SK-MEL-5 (cell line): ENCODE measurements at places on chromosomes 16 and 17.

DNA sequence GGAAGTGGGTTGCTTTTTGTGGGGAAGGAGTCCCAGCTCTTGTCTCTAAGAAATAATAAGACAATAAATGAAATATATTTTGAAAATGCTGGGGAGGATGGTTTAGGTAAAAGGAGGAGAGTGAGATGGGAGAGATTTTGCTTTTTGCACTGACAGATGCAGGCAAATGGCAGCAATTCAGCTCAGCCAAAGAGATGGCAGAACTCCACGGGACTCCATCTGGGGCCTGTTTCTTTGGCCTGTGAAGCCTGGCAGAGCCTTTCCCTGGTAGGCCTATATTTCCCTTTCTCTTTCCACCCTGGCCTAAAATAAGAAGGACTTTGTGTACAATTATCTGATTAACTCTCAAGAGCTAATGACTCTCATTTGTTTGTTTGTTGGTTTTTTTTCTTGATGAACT is 1525.1 kb downstream of the CDH11 start:
- no peak for DNase-seq

GRCh38 chr16:10933865-10934264 is 8.4 kb downstream of the DEXI start:
- no peak for DNase-seq

DNA sequence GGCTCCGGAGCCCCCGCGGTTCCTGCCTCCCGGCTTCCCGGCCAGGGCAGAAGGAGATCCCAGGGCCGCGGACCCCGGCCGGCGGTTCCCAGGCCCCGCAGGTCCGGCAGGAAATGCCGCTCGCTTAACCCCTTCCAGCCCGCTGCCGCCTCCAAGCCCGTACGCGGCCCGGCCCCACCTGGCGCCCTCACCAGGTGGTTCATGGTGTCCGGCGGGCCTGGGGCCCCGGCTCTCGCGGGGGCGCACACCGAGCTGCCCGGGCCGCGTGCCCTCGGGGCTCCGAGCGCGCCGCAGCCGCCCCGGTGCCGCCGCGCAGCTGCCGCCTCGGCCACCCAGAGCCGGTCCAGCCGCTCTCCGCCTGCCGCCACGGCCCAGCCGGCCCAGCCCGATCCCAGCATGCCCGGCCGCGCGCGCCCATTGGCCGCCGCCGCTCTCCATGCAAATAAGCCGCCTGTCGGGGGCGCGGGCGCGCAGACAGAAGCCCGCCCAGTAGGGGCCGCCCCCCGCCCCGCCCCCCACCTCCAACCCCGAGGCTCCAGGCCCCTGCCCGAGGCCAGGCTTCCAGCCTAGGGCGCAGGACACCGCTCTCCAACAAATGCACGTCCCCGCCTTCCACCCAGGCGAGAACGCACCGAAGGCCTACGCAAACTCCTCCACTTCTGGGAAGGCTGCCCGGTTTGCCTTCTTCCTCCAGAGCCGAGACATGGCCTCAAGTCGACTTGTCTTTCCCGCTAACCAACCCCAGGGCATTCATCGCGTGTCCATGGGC is at the start of gene BCAR1:
Gene BCAR1 (minus strand): TSS at position 345 of the 769 bp plus-strand sequence. CDS start 142 bp downstream, at position 203.
- DNase-seq: peak; percentile 66

- DNase-seq: no peak
These were observed 55.9 kb downstream of the ABHD15 start for GRCh38 chr17:29510953-29511352.

DNA sequence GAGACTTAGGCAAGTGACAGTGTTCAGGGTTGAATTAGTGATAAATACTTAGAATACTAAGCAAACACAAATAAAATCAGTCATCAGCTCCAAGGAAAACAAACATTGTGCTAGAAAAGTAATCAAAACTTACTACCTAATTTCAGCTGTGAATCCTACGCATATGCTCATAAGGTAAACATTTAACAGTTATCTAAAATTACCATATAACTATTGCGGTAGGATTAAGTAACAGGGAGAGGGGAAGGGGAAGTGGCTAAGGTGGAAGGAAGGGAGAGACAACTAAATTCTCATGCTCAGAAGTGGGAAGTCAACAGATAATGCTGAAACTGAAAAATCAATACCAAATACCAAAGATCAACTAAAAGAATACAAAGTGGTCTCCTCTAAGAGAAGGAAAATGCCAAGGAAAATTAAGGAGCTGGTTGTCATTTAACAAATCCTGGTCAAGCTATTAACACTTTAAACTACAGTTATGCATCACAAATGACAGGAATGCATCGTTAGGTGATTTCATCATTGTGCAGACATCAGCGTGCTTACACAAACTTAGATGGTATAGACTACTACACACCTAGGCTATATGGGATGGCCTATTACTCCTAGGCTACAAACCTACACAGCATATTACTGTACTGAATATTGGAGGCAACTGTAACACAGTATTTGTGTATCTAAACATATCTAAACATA is 20.0 kb downstream of the USP32 start:
- DNase-seq: no peak

DNA sequence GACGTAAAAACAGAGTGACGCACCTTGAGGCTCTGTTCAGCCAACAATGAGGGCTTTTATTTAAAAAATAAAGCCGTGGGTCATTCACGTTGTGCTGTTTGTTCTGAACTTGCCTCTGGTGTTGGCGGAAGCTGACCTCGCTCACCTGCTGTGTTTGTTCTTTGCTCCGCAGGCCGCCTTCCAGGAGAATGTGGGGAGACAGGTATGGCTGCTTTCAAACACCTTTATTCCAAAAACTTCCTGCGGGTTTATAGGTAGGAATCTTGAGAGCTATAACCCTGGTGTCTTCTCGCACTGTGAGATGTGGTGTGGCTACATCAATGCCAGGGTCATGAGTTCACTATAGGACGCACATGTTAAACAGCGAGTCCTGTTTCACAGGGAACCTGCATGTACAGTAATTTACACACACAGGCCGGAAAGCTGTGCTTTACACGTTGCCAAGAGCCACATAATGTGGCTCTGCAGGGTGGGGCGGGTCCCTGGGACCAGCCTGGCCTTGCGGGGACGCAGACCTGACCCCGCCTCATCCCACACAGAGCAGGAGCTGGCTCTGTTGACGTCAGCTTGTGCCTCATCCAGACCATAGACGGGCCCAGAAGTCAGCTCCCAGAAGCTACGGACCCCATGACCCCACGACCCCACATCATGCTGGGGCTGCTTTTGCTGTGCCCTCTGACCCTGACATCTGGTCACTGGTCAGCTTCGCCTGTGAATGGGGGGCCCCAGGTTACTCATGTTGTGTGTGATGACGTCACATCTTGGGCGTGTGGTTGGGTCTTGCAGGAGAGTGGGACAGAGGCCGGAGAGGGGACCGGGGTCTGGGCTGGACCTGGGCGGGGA is 49.9 kb upstream of the ZNF750 start:
- no peak for DNase-seq

DNA sequence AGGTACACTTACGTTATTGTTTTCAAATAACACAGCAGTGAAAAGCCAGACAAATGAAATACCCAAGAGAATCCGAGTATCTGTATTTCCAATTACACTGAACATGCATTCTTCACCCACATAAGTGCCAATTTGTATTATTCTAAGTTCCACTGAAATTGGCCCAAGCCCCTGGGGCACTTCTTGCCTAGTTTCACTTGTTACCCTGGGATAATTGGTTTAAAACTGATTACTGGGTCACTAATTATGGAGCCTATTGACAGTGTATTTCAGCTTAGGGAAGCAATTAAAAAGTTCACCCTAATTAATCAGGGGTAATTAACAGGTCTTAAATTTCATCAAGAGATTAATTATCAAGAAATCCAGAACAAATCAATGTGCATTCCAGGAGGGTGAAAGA is 60.5 kb upstream of the HS3ST2 start:
- DNase-seq: no peak

GRCh38 chr16:55491691-55492090 is 12.7 kb downstream of the MMP2 start:
- DNase-seq: no peak

- DNase-seq: peak; percentile 62
These were observed 20.0 kb upstream of the KIF19 start for GRCh38 chr17:74305865-74306654.

GRCh38 chr17:57869617-57870282 is 19.9 kb upstream of the MRPS23 start:
- DNase-seq: no peak

DNA sequence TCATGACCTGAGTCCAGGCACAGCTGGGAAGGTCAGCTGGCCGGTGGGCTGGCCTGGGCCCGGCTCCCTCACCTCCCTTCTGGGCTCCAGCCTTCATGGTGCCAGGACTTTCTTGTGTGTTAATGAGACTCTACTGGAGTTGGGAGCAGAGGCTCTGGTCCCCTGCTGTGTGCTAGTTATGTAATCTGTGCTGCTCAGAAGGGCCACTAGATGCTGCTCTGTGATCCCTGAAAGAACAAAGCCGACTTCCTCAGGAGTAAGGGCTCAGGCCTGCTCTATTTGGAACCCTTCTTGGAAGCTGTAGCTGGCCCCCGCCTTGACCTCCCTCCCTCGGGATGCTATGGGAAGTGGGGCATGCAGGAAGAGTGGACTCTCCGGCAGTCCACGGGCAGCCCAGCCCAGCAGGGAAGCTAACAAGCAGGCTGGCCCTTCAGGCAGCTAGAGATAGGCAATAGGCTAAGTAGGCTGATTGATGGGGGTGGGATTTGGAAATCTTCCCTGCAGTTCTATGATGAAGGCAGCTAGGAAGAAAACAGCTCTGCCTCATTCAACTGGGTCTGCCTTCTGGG is 3.3 kb upstream of the CDK5R1 start:
- peak; percentile 84 for DNase-seq

DNA sequence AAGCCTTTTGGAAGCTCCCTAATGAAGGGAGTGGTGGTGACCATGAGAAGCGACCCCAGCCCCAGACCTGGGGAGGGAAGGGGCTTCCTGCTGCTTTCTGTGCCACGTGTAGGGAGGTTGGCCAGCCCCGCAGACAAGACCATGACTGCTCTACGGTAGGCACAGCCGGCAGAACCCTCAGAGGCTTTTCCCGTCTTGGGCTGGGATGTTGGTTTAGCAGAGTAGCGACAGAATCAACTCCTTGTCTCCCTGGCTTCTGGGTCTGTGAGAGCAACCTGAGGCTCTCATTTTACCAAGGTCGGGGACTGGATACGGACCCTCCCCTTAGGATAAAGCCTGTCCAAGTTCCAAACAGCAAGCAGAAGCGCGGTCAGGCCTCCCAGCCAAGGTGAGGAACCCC is 123.3 kb downstream of the AXIN2 start:
- DNase-seq: no peak

DNA sequence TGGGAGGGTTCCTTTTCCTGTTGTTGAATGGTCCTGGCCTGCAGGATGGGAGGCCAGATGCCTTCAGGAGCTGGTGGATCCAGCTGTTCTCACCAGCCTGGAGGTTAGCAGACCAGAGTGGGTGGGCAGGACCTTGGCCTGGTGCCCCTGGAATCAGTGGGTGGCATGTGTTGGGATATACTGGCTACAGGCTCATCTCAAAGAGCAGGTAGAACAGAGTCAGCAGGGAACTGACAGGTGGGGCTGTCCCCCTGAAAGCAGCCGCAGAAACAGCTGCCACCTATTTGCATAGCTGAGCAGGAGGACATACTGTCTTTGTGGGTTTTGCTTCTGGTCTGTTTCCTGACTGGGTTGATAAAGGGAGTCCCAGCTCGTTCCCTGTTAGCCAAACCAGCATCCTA is 144.1 kb downstream of the RAB11FIP4 start:
- no peak for DNase-seq

DNA sequence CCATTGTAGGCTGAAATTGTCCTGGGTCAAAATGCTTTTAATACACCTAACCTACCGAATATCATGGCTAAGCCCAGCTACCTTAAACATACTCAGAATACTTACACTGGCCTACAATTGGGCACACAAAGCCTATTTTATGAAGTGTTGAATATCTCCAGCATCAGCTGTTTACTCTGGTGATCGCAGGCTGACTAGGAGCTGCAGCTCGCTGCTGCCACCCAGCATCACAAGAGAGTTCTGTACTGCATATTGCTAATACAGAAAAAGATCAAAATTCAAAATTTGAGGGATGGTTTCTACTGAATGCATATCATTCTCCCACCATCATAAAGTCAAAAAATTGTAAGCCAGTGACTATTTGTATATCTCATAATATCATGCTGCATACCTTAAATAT is 55.3 kb downstream of the ULK2 start:
- peak; percentile 55 for DNase-seq

DNA sequence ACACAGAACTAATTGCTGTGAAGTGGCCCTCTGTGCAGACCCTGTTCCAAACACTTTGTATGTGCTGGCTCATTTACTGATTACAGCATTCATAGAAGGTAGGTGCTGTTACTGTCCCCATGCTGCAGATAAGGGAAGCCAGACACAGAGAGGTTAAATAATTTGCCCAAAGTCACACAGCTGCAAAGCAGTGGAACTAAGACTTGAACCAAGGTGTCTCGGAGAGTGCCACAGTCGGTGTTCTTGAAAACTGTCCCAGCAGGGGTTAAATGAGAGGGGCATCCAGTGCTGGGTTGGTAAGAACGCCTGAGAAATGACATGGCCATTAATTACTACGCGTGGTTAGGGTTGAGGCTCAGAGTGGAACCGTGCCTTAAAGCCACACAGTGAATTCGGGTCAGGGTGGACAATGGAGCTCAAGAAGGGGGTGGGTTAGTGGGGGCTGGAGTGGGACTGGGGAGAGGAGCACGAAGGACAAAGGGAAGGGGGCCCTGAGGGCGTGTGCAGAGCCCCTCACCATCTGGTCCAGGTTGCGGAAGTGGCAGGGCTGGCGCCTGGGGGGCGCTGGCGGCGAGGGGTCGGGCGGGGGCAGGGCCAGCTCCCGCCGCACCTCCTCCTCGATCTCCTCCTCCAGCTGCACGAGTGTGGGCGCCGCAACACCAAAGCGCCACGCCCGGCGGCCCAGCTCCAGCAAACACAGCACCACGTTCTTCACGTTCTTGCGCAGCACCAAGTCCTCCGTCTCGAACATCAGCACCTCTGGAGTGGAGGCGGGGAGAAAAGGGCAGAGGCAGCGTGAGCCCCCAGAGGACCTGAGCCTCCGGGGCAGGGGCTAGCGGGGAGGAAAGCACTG is 3.3 kb downstream of the GAS2L2 start:
- DNase-seq: no peak

- no peak for DNase-seq
These were observed 239.9 kb downstream of the PHKB start for GRCh38 chr16:47700857-47701587.

DNA sequence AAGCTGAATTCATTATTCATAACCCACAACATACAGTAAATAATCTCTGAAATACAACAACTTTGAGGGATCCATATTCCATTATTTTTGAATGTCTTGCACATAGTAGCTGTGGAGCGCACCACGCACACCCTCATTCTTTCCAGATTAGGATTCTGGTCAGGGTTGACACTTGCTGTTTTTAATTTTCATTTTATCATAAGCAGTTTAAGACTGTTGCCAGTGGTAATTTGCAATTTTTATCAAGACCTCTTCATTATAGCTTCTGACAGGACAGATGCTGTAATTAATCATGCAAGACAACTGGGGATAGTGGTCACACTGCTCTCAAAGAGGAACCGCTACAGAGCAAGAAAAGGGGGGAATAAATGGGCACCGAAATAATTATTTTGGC is 109.7 kb downstream of the TOX3 start:
- no peak for DNase-seq
